ENCODE measurements at places on chromosomes 4 and X.

DNA sequence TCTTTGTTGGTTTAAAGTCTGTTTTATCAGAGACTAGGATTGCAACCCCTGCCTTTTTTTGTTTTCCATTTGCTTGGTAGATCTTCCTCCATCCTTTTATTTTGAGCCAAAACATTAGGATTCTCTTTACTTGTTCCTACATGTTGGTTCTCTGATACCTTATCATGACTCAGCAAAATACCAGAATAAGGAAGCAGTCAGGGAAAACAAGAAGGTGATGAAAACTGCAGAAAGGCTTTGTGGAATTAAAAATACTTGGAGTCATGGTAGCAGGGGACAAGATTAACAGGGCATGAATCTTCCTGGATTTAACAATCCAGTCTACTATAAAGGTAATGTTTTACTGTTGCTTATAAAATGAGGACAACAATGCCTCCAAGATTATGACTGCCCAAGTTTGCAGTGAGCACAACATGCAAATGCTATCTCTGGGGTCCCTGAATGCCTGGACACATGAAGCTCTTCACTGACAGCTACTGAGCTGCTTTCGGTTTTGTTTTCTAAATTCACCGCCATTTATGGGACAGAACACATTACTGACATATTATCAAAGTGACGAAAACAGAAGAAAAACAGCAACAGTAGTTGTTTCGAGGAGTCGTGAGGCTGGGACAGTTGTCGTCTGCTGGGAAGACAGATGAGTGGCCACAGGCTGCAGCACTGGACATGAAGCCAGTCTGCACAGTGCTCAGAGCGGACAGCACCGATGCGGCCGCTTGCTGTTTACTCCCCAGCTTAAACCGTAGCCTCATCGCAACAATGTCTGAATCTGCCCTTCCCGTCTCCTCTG lies 174.5 kb upstream of the DKK2 start:
- DNase-seq: no peak

DNA sequence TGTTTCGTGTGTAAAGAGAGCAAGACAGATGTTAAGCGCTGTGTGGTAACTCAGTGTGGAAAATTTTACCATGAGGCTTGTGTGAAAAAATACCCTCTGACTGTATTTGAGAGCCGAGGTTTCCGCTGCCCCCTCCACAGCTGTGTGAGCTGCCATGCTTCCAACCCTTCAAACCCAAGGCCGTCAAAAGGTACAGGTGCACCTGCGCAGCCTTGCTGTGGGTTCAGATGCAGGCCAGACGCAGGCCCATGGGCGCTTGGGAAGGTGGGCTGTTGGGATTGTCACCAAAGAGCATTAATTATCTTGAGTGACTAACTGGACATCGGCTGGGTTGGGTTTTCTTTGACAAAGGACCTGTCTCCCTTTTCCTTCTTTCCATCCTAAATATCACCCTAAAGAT lies 55.4 kb downstream of the NELFA start:
- DNase-seq: no peak

DNA sequence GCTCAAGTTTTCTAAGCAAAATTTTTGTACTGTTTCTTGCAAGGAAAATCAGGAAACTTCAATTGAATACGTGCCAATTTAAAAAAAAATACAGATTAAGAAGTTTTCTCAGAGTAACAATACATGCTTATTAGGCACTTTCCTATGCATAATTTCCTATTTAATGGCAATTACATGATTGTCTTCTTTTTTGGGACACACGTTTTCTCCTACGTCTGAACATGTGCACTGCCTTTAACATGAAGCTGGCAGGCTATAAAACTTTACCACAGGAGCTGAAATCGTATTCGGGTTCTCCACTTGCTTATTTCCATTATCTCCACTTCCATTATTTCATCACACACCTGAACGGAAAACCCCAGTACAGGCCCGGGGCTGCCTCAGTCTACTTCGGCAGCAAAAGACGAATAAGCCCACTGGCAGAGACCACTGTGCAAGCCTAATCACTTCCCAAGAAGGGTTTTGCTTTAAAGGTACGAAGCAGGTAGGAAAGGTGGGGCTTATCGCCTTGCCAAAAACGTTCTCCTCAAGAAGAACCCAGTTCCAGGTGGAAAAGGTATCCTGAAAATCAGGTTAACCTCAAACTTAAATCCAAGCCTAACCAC lies 575 bp downstream of the RCHY1 start:
- peak; percentile 19 for DNase-seq

GRCh38 chr4:8280876-8281440 lies 11.4 kb downstream of the HTRA3 start:
- no peak for DNase-seq

- no peak for DNase-seq
Observed at GRCh38 chr4:120331486-120332370, 265.1 kb upstream of the MAD2L1 start.

- DNase-seq: no peak
Observed at GRCh38 chrX:50813843-50814661, at the start of gene SHROOM4. TSS of gene SHROOM4 (minus strand) at chrX:50814194. CDS start at chrX:50814018, 176 bp downstream.

DNA sequence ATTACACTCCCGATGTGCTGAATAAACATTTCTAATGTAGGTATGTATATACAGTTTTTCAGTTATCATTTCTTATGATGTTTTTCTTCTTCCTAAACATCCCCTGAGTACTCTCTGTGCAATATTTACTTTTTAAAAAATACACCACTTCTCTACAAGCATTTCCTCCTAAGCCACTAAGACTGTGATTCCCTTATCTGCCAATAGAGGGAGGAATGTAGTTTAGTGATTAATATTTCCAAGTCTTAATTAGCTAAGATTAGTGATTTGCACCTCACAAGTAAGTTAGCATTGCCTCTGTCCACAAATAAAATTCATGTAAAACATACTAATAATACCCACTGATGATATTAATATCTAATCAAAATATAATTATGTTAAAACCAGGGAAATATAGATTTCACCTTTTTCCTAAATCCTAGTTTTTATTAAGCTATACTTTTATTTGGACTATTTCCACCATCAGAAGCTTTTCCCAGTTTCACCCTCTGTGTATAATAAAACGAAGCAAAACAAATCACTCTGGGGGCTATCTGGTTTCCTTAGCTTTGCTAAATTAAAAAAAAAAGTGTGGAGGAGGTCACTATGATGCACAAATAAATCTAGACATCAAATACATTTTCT lies 909.1 kb downstream of the FAT4 start:
- no peak for DNase-seq

GRCh38 chr4:25290490-25291067 lies 22.0 kb upstream of the ZCCHC4 start:
- DNase-seq: no peak

DNA sequence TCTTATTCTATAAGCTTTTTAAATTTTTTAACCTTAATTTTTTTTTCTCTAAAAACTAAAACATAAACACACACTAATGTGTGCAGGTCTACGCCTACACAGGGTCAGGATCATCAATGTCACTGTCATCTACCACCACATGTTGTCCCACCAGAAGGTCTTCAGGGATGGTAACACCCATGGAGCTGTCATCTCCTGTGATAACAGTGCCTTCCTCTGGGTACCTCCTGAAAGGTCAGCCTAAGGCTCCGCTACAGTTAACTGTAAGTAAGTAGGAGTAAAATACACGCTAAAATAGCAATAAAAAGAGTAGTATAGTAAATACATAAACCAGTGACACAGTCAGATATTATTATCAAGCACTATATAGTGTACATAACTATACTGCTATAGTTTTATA lies 45.9 kb upstream of the GPRIN3 start:
- DNase-seq: no peak

- DNase-seq: no peak
Observed at GRCh38 chrX:47145395-47146120, 537 bp downstream of the RBM10 start.

GRCh38 chr4:105352826-105353225 lies 121.0 kb downstream of the PPA2 start:
- DNase-seq: no peak

DNA sequence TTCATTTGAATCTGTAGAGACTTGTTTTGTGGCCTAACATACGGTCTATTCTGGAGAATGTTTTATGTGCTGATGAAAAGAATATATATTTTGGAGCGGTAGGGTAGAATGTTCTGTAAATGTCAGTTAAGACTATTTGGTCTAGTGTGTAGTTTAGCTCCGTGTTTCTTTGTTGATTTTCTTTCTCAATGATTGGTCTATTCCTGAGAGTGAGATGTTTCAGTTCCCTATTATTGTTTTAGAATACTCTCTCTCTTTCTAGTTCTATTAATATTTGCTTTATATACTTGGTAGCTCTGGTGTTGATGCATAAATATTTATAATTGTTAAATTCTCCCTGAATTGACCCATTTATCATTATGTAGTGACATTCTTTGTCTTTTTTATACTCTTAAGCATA lies 236.5 kb downstream of the GLUD2 start:
- DNase-seq: no peak

DNA sequence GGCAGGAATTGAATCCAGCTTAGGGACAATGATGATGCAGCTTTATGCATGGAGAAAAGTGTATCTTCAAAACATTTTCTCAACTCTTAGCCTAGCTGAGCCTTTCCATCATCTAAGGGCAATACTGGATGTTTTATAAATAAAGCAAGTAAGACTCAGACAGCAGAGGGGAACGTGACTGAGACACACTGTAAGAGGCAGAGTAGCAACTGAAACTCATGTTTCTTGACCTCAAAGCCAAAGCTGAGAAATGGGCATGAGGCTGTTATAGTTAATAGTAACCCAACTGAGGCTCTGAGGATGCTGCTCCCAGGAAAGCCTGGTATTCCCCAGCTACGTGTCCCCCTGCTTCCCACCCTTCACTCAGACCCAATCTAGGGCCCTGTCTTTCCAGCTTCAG lies 44.6 kb downstream of the ARHGEF9 start:
- DNase-seq: no peak

GRCh38 chr4:139525414-139525813 lies 30.6 kb downstream of the SETD7 start:
- no peak for DNase-seq

GRCh38 chrX:7115557-7115956 lies 32.0 kb upstream of the STS start:
- no peak for DNase-seq

GRCh38 chrX:118174516-118175098 lies 58.0 kb upstream of the KLHL13 start:
- no peak for DNase-seq

DNA sequence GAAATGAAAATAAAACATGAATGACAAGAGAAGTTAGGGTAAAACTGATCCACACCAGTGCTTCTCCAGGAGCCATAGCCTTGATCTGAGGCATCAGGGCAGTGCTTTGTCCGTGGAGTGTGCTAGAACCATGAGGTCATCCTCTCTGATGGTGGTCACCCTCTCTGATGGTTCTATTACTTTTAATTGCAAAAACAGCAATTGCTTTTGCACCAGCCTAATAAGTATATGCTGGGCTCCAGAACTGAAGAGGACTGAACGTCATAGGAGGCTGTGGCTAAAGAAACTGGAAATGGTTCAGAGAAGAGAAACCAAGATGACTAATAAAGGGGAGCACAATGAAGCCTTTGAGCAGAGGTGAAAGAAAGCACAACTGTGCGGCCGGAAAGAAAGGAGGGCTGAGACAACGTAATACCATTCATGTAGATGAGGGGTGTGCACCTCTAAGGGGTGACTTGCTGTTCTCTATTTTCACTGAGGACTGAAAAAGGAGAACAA lies 17.0 kb upstream of the TMEM154 start:
- DNase-seq: peak; percentile 94

DNA sequence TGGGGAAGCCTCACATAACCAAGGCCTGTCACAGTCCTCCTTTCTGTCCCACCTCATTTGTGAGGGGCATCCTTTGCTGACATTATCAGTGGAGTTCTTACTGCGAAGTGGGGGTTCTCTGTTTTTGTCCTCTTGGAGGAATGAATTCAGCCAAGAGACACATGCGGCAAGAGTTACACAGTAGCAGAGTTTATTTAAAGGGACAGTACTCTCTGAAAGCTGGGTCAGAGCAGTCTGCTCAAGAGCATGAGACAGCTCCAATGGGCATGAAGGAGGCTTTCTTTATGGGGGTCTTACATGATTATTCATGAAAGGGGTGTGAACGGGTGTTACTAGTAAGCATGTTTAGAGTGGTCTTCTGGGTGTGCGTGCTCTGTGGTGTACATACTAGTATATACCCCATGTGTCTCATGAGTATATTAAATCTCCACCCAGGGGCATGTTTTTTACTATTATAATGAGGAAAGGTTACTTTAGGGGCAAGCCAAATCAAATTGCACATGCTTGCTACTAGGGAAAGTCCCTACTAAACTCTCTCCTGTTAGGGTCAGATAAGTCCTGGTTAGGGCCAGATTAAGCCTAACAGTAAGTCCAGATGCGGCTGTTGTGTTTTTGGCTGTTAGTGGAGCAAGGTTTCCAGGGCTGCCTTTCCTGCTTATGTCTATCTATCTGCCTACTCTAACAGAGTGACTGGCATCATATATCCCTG lies 19.8 kb upstream of the LGI2 start:
- DNase-seq: no peak

GRCh38 chr4:5474756-5475155 lies 233.6 kb downstream of the EVC2 start:
- no peak for DNase-seq
